ENCODE measurements at places on chromosomes 3 and 15.
A peak's percentile ranks its signal among the peaks of the same experiment; 100 is the strongest.

DNA sequence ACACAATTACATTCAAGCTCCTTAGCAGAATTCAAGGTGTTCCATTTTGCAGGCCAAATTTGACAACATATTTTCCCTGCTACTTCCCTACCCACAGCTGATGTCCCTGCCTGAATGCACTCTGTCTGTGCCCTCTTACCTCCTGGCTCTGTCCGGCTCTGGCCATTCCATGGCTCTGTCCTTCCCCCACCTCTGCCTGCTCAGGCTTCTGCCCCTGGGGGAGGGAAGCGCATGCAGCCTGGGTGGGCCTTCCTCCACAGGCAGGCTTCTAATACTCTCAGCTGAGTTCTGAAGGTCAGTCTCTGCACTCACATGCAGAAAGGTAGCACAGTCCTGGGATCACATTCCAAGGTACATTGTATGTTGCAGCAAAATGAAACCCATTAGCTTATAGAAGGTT, 113.6 kb upstream of the CACNA2D3 start:
- no peak for DNase-seq

GRCh38 chr15:34336991-34337556, 507 bp downstream of the SLC12A6 start:
- no peak for DNase-seq

GRCh38 chr3:115019900-115020299, 127.2 kb downstream of the ZBTB20 start:
- DNase-seq = no peak

- no peak for DNase-seq
Observed at GRCh38 chr3:43773273-43774094, 82.7 kb downstream of the ABHD5 start.

DNA sequence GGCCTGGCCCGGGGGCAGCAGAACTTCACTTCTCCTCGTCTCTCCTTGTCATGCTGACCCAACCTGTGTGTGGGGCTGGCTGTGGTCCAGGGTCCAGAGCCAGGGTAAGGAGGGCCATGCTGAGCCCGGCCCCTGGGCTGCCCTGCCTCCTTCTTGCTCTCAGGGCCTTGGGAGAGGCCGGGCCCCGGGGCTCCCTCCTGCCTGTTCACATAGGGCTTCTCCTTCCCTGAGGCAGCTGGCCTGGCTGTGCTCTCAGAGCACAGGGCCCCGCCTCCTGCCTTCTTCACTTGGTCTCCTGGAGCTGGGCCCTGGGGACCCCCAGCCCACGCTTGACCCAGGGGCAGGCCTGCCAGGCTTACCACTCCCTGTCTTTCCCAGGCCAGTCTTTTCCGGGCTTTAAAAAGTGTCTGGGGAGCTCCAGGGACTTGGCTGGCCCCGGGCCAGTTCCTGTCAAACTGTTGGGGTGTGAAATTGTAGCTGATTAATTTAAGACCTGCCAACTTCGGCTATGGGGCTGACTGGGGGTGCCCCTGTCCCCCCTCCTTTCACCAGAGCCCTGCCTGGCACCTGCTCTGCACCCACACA, 11.8 kb downstream of the PLXNA1 start:
- no peak for DNase-seq

- DNase-seq = peak; percentile 71
Observed at GRCh38 chr15:55587321-55588069, 650 bp downstream of the PYGO1 start.

DNA sequence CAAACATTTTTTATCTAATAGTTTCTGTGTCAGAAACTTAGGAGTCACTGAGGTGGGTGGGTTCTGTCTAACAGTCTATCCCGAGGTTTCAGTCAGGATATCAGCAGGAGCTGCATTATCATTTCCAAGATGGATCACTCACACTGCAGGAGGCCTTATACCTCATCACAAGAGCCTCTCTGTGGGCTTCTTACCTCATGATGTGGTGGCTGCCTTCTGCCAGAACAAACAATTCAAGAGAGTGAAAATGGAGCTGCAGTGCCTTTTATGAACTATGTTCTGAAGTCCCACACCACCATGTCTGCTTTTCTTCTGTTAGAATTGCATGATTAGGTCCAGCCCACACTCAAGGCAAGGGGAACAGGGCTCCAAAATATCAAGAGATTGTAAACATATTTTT, 27.9 kb downstream of the RFX7 start:
- peak; percentile 88 for DNase-seq

DNA sequence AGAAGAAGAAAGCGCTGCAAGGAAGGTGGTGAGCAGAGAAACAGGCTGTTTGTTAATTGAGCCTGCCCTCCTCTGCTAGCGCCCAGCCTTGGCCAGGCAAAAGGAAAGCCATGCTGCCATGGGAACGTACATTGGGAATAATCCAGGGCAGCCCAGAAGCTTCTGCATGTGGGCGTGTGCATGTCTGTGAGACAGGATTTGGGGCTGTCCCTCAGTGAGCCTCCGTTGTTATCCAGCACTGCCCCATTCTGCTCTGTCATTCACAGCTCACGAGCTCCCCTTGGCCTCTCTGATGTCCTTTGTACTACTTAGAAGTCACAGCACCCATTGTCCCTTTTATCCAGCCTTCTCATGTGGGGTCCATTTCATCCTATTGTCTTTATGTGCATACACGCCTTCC, 239.1 kb upstream of the ROPN1 start:
- DNase-seq = no peak

DNA sequence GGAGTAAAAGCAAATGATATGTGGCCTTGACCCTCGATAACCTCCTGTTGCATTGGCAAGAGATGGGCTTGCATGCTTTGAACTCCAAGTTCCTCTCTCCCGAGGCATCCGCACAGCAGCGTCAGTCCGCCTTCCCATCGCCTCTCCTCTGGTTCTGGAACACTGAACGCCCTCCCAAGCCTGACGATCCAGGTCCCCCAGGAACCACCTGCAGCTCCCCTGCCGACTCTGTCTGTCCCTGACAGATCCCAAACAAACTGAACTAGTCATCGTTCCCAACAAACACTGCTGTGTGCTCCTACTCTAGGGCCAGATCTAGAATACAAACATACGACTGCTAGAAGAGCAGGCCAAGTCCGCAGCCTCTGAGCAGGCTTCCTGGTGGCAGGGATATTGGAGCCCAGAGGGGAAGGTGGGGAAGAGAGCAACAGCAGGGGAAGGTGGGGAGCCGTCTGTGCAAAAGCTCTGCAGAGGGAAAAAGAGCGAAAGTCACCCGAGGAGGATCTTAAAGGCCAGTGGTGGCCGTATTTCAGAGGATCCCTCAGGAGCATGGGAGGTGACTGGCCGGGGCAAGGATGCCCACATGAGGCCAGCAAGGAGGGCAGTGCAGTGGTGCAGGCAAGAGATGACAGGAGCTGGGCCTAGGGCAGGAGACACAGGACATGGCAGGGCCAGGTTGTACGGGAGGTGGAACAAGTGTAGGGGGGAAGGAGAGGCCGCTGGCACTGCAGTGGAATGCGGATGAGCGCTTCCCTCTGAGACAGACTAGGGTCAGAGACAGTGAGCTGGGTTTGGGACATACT, 50.8 kb downstream of the PCSK6 start:
- no peak for DNase-seq

GRCh38 chr15:42918047-42918446, 2.5 kb downstream of the TTBK2 start:
- no peak for DNase-seq

- DNase-seq = no peak
Observed at GRCh38 chr3:8959668-8960067, 3.6 kb downstream of the RAD18 start.

DNA sequence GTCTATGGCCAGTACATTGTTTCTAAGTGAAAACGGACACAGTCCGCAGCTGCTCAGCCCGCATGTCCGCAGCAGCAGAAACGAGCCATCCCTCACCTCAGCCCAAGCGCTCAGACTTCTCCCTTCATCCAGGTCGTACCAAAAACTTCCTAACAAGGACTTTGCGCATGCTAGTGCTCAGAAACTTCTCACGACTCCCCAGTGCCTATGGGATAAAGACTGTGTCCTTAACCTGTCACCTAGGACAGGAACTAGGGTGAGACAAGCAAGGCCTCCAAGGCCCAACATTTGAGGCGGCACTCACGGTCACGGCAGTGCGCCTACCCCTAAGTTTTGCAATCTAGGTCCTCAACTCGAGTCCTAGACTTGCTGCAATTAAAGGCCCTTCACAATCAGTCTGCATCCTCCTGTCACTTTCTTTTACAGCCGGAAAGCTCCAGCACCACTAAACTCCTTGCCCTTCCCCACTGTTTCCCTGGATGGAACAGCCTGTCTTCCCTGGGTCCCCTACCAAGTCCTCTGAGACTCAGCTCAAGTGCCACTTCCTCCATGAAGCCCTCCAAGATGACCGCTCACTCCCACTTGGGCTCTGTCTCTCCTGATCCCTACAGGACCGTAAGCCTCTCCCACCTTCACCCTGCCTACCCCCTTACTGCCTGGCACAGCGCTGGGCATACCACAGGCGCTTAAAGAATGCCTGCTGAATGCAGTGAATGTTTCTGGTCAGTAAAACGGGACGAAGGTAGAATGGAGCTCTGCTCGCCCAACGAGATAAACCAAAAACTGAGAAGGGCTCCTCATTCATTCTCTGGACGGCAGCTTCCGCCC, 1.2 kb downstream of the CLN6 start:
- DNase-seq = peak; percentile 10

DNA sequence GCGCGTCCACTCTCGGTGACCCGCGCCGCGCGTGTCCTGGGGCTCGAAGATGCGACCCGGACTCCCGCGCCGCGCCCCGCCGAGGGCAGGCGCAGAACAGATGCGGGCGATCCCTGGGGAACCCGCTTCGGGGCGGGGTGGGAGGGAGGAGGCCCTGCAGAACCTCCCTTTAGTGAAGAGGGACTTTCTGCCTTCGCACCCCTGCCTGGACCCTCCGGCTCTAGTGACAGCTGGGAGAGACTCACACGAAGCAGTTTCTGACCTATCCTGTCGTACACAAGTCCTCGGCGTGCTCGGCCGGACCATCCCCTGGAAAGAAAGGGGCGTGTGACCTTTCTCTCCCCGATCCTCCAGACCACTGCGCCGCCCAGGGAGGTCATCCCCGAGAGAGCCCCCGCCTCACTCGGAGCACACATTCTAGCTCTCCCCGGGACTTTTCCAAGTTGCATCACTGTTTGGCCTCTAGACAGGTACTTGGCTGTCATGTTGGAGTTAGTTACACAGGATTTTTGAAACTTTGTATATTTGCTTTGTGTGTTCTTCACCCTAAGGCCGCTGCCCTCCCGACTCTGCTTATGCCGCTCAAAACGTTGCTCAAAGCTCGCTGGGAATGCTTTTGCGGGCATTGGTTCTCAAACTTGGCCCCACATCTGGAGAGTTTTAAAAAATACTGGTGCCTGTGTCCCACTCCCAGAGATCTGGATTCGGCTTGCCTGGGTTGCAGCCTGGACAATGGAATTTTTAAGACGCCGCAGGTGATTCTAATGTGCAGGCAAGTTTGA, 582 bp downstream of the CGNL1 start:
- DNase-seq = peak; percentile 7

DNA sequence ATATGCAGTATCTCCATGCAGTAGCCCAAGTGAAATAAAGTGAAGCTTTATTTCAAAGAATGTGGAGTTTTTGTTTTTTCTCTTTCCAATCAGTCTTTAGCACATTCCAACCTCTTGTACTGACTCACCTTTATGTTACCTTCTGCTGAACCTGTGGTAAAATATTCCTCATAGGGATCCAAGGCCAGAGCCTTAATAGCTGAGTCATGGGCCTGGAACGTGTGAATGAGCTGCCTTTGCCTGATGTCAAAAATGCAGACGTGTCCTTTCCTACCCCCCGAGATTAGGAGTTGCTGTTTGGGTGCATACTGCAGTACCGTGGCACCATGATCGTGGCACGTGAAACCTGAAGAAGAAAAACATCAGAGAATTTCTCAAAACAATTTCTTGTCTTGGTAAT, 108.5 kb downstream of the GLDN start:
- DNase-seq = peak; percentile 37

GRCh38 chr15:77481670-77482069, 61.0 kb downstream of the HMG20A start:
- peak; percentile 87 for DNase-seq

GRCh38 chr3:119240101-119240590, 532 bp downstream of the B4GALT4 start:
- no peak for DNase-seq

DNA sequence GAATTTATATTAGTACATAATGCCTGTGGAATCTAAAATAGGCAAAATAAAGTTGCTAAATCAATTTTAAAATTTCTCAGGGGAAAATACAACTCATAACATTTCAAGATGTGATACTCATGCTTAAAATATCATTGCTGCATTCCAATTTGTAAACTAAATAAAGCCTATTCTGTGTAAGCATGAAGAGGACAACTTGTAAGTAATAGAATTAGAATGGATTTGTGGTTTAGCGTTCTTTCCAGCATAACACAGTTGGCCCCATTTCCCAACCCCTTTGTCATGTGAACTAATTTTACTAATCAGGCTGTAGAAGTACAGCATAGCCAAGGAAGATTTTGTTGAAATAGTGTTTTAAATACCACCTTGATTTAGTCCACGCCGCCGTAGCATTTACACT, 437.2 kb downstream of the SI start:
- peak; percentile 44 for DNase-seq

- DNase-seq = peak; percentile 12
Observed at GRCh38 chr15:75090388-75090734, 67.0 kb downstream of the PPCDC start.

GRCh38 chr3:5056111-5056391, 66.0 kb upstream of the ARL8B start:
- no peak for DNase-seq

DNA sequence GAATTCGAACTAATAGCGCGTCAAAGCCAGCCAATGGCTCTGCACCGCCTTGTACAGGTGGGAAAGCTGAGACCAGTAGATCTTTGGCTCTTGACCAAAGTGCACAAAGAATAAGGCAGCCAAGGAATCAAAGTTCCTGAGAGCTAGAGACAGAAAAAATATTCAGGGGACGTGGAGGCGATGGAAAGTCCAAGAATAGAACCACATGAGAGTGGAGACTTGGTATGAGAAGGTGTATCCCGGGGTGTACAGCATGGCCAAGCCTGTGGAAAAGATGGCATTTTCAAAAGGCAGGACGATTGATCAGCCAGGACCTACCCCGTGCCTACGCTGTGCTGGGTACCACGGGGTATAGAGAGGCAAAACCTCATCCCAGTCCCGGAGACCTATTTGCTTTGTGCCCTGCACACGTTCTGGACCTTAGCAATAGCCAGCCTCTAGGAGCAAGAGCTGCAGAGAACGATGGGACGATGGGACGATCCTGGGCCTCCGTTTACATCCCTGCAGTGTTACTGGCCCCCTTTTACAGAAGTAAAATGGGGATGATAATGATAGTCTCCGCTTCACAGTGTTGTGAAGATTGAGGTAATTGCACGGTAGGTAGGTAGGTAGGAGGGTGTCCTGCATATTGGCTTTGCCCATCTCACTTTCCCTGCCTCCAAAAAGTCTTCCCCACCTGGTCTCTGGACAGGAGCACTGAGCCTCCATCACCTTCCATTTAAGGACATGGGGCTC, 583 bp upstream of the RBSN start:
- no peak for DNase-seq

- no peak for DNase-seq
Observed at GRCh38 chr15:41011055-41011815, 58.0 kb downstream of the CHAC1 start.
